ENCODE measurements at places on chromosomes 13 and 19. TPM values are rescaled to one million over a fixed set of nuclear protein-coding genes. Genes with fewer than 3 reads are reported as not detected.

Gene MBD3L2
- not detected for total RNA-seq

Gene KIR2DL1
- not detected for total RNA-seq

DNA sequence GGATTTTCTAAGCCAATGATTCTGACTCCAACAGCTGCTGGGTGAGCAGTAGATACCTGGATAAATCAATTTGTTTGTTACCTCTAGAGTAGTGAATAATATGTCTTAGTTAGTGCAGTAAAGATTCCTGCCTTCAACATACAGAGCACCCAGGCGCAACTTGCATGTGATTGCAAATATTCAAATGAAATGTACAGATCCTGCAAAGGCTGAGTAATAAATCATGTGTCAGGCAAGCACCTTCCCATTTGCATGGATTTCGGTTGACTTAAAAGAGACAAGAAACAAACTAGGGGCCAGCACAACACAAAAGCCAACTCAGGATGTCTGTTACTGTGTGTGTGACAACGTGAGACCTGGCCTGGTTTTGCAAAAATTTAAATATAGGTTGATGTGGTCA lies 79.7 kb downstream of the TNFSF11 start:
- H3K4me3 ChIP-seq, result no peak overlapping the region
- H3K27ac ChIP-seq, result no peak overlapping the region
- H3K36me3 ChIP-seq, result no peaks in the 10 kb centered on the region
- no peaks in the 10 kb centered on the region for H3K27me3 ChIP-seq

- no peaks in the 10 kb centered on the region for H3K36me3 ChIP-seq
- no peak overlapping the region for H3K27ac ChIP-seq
- no peaks in the 10 kb centered on the region for H3K4me1 ChIP-seq
- no peak overlapping the region for H3K4me3 ChIP-seq
- no peaks in the 10 kb centered on the region for H3K27me3 ChIP-seq
These were observed 13.3 kb downstream of the ZDHHC20 start for GRCh38 chr13:21445759-21446158.

DNA sequence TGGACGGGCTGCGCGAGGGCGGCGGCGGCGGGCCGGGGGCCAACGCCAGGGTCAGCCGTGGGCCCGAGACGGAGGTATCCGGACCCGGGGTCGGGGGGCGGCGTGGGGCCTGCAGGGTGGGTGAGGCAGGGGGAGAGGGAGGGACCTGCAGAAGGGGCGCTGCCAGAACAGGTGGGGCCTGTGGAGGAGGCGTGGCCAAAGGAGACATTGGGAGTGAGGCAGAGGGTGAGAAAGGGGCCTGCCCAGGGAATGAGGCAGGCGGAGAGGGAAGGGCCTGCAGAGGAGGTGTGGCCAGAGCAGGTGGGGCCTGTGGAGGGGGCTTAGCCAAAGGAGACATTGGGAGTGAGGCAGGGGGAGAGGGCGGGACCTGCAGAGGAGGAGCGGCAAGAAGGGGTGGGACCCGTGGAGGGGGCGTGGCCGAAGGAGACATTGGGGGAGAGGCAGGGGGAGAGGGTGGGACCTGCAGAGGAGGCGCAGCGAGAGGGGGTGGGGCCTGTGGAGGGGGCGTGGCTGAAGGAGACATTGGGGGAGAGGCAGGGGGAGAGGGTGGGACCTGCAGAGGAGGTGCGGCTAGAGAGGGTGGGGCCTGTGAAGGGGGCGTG lies 4.2 kb downstream of the PRR36 start:
- peak; percentile 32 for DNase-seq
- no peak overlapping the region for H3K4me3 ChIP-seq
- no peaks in the 10 kb centered on the region for H3K27me3 ChIP-seq
